DMS79 (cell line): ENCODE measurements at places on chromosomes 7 and 10.

- no peak for DNase-seq
Observed at GRCh38 chr7:66213637-66214036, 8.5 kb downstream of the TPST1 start.

DNA sequence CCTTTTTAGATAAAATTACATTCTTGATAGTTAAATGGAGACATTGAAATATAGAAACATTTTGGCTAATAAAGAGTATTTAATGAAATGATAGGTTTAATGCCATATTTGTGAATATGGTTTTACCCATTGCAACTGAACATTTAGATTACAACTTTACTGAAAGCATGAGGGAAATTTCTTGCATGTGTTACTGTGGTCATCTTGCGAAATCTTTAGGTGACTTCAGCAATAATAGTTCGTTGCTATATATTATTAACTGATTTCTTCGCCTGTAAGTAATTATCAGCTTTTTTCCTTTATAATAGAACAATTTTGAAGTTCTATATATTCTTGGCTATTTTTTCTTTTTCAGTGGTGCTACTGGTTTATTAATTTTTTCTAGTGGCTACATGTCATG lies 83.2 kb downstream of the MLLT10 start:
- DNase-seq, result no peak

GRCh38 chr10:61410353-61411070 lies 42.7 kb downstream of the TMEM26 start:
- no peak for DNase-seq

DNA sequence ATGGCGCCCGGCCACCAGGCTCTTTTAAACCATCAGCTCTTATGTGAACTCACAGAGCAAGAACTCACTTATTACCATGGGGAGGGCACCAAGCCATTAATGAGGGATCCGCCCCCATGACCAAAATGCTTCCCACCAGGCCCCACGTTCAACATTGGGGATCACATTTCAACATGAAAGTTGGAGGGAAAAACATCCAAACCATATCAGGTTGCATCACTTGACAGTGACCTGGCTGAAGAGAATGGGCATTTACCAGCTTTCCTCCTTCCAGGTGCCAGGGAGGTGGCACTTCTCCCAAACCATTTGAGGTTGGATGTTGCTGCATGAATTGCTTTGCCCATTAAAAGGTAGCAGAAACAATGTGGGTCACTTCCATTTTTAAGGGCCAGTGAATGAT lies 115.6 kb upstream of the TNS3 start:
- no peak for DNase-seq
